ENCODE measurements at places on chromosomes 11 and 22.

DNA sequence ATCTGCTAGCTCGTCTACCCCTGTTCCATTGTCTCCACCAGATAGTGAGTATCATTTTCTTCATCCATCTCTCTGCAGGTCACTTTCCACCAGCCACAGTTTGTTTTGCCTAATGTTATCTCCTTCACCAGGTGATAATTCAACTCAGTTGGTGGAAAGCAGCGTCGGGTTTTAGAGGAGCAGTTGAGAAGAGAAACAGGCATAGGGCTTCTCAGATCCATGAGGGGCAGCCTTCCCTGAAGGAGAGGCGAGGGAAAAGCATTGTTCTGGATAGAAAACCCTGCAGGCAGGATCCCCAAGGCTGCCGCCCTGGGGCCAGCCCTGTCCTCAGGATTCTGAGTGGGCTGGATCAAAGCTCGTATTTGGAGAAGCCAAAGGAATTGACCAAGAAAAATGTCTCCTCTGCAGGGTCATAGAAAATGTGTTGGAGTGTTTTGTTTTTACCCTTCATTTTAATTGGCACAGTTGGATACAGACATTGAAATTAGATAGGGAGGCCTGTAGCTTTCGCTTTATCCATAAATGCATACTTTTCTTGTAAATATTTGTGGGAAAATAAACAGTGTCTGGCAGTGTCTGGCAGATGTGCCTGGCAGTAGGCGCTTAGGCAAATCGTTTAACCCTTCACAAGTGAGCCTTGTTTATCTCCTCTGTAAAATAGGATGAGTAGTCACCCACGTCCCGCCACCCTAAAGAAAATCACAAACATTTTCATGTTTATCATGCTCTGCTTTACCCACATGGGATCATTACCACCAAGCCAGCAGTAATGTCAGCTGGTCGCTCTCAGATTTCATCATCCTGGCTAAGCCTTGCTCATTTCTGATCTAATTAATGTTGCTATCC is 73.4 kb upstream of the TTC12 start:
- no peak for DNase-seq

- DNase-seq: no peak
Measured at GRCh38 chr11:44398266-44399030, 88.5 kb upstream of the ALX4 start.

- DNase-seq: no peak
Measured at GRCh38 chr22:20261848-20262581, 6.1 kb downstream of the RTN4R start.

- DNase-seq: no peak
Measured at GRCh38 chr11:71441251-71441650, 6.9 kb downstream of the DHCR7 start.

- DNase-seq: no peak
Measured at GRCh38 chr11:68044898-68045351, 6.1 kb downstream of the TCIRG1 start.

DNA sequence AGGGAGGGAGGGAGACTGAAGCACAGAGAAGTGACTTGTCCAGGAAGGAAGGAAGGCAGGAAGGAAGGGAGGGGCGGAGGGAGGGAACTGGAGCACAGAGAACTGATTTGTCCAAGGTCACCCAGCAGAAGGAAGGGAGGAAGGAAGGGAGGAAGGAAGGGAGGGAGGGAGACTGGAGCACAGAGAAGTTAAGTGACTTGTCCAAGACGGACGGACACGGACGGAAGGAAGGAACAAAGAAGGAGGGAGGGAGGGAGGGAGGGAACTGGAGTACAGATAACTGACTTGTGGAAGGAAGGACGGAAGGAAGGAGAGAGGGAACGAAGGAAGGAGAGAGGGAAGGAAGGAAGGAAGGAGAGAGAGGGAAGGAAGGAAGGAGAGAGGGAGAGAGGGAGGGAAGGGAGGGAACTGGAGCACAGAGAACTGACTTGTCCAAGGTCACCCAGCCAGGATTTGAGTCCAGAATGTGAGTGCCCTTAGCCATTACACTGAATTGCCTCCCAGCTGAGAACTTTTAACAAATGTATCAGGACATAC is 1.5 kb downstream of the SLC35F2 start:
- DNase-seq: no peak

DNA sequence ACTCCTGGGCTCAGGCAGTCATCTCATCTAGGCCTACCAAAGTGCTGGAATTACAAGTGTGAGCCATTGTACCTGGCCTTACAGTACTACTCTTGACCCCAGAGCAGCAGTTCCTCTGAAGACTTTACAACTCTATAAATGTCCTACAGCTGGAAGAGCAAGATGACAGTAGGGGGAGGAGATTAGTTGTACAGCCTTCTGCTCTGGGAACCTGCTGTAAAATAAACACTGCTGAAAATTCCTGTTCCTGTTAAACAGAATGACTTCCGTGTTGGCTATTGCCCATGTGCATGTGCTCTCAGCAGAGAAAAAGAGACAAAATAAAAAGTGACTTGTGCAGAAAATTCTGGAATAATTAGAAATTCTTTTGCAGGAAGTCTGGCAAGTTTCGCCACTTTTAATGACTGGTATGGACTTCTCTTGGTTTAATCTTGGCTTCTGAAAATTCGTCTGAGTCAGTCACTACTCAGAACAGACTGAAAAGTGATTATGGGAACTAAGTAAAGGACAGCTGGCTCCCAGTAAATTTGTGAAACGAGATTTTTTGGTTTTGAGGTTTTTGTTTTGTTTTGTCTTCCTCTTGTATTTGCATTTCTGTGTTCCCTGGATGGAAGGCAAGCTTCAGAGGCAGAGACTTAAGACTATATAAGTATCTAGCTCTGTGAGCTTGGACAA is 955.7 kb downstream of the DLG2 start:
- no peak for DNase-seq

DNA sequence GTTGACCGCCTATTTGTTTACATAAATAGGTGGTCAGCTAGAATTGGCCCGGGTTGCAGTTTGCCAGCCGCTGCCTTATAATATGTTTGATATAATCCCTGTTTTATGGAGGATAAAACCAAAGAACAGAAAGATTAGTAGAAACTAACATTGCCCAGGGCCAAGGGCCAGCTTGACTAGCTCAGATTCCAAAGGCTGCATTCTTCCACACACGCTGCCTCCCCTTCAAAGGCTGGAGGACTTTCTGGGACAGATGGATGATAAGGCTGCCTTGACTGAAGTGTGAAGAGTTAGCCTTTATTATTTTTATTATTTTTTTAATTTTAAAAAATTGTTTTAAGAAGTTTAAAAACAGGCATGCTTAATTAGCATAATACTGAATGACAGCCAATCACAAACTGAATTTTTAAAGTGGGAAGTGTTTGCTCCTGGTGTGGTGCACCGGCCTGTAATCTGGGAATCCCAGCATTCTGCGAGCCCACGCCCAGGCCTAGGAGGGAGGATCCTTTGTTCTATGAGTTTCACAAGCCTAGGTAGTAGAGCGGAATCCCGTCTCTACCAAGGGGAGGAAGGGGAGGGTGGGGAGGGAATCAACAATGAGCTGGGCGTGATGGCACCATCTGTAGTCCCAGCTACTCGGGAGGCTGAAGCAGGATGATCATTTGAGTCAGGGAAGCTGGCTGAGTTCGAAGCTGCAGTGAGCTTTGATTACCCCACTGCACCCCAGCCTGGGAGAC is 114.9 kb downstream of the NAV2 start:
- no peak for DNase-seq

Measured in cortex of kidney (tissue), 1 donor.